HepG2 (cell line): ENCODE measurements at places on chromosomes 1 and 21. TPM values are rescaled to one million over a fixed set of nuclear protein-coding genes. Genes with fewer than 3 reads are reported as not detected.

DNA sequence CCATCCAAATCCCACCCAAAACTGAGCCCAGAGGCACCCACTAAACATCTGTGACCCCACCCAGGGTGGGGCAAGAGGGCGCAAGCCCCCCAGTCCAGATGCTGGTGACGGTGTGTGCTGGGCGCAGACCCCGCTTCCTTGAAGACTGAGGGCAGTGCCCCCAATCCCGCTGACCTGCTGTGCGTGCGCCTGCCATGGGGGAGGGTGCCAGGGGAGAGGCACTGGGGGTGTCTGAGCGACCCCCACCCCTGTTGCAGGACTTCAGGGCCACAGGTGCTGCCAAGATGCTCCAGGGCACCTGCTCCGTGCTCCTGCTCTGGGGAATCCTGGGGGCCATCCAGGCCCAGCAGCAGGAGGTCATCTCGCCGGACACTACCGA, 13.3 kb downstream of the COL6A2 start:
- no peak for DNase-seq

The MANEAL gene
- polyA plus RNA-seq: 20.8 and 24.2 TPM in 2 replicates

GRCh38 chr1:58543260-58543659, 3.3 kb downstream of the OMA1 start:
- DNase-seq: no peak

The PEX11B gene
- 38.8 and 48.4 TPM in 2 replicates for polyA plus RNA-seq

DNA sequence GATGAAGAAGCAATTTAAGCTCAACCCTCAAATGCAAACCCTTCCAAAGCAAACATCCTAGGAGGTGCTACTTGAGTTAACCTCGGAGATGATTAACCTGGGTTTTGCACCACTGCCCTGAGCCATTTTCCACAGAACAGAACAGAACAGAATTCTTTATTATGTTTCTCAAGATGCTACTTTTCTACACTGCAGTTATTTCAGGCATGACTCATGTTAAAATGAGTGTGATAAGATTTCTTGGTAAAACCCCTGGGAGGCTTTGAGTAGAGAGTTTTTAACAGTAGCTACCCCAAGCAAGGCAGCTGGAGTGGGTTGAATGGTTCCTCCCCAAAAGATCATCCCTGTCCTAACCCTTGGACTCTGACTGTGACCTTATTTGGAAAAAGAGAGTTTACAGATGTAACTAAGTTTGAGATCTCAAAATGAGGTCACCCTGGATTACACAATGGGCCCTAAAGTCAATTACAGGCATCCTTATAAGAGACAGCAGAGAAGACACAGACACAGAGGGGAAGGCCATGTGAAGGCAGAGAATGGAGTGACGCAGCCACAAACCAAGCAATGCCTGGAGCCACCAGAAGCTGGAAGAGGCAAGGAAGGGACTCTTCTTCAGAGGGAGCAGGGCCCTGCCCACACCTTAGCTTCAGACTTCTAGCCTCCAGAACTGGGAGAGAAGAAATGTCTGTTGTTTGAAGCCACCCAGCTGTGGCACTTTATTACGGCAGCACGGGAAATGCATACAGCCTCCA, 153.4 kb downstream of the ETS2 start:
- DNase-seq: peak; percentile 62

DNA sequence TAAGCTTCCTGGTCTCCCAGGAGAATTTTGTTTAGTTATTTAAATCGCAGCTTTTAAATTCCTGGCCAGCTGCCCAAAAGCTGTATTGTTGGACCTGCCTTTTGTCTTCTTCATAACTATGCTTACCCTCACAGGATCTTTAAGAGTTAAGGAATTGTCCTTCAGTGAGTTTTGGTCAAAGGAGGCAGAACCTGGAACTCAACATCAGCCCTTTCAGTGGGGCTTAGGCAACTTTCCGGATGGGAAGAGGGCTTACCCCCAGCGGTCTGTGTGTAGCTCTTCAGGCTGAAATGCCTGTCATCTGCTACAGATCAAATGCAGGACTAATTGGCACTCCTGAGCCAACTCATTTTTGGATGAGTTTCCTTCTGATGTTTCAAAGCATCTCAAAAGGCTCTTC, 402.6 kb downstream of the SIPA1L2 start:
- DNase-seq: no peak

DNA sequence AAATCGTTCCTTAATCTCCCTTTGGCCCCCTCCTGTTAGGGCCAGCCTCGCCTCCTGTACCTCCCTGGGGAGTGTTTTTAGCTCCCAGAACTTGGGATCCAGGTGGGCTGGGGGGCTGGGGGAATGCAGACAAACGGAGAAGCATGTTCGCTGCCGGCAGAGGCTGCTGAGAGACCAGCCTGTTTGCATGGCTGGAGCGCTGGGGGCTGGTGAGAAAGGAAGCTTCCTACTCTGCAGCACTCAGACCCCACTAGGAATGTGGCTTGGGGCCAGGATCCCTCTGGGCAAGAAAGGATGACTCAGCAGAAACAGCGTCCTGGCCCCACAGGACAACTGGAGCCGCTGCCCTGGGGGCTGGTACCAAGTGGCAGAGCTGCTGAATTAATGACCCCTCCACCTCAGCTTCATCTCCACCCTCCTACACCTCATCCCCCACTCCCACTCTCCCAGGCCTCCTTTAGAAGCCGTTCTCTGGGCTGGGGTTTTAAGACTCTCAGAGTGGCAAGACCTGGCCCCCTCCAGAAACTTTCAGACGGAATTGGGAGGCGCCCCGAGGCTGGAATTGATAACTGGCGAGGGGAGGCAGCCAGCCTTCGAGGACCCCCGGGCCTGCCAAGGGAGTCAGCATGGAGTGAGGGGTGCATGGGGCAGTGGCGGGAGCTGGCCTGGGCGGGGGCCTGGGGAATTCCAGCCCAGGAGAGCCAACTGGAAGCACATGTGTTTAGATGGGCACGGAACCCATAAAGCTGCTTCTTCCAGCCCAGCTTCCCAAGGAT, 28.5 kb upstream of the EPS8L3 start:
- peak; percentile 75 for DNase-seq

GRCh38 chr1:207812778-207813511, 61.1 kb downstream of the CD46 start:
- DNase-seq: no peak

DNA sequence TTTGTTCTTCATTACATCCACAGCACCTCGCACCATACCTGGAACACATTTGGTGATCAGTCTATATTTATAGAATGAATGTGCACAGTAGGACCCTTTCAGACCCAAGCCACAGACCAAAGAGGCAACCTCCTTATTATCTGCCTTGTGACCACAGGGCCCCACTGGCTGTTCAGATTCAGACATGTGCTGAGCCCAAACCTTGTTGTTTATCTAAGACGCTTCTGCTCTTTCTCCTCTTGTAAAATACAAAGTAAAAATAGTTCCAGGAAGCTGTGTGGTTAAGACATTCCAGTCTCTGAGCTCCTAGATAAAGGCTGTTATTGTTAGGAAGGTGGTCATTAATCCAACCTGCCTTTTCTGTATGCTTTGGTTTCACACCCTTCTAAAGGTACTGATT, 3.6 kb upstream of the SCMH1 start:
- DNase-seq: no peak

- no peak for DNase-seq
These were observed 57.2 kb downstream of the DPT start for GRCh38 chr1:168671782-168672181.

The OR2T35 gene
- not detected in 2 replicates for polyA plus RNA-seq

The RER1 gene
- 135 and 164 TPM in 2 replicates for polyA plus RNA-seq

DNA sequence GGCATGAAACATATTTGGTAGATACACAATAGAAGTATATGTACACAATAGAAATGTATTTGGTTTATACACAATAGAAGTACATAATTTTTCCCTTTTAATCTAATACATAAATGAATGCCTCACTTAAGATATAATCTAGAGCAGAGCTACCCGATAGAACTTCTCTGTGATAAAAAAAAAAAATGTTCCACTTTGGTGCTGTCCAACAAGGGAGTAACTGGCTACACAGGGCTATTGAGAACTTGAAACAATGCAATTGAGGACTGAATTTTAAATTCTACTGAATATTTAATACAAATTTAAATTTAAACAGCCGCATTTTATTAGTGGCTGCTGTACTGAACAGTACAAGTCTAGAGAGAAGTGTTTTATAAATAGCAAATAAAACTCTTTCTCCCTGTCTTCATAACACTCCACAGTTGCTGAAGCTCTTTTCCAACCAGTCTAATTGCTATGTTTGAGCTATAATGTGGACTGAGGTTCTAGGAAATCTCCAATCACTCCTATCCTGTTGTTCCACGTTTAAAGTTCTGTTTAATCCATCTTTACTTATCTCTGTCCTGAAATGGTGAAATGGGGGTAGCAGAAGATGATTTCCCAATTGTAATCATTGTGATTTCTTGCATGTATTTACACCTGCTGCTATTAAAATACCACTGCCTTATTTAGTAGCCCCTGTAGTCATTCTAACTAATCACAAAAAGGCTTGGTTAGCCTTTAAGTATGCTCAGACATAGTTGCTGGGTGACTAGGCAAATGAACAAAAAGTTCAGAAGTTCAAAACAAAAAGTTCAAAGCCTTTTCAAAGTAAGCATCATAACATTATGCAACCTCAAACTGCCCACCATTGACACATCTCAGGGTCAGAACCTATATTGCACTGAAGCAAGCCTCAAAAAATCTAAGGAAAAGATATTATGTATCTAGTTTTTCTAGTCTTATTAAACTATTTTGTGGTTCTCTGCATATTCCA, 192.3 kb upstream of the C1orf87 start:
- DNase-seq: peak; percentile 58

GRCh38 chr1:202291001-202291400, 50.7 kb downstream of the UBE2T start:
- no peak for DNase-seq

GRCh38 chr1:9369964-9370788, 77.5 kb downstream of the SPSB1 start:
- DNase-seq: no peak

DNA sequence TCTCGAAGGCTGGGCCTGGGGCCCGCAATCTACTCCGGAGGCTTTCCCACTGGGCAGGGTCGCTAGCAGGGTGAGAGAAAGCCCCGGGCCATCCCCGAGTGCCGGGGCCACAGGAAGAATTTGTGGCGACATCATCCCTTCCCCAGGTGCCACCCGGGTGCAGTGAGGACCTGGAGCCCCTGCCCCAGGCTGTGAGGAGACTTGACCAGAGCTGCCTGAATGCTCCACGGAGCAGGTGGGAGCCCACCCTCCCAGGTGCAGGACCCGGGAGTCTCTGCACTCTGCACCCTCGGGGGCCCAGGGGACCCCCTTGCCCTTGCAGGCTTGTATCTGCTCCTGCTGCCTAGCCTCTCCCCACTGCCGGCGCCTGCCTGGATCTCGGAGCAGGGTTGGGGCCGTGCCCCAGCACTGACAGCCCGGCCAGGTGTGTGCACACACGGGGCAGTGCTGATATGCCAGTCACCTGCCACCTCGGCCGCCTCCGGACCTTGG, 67.5 kb upstream of the RGS7 start:
- no peak for DNase-seq

The GPR3 gene
- polyA plus RNA-seq: 2.6 and 2.7 TPM in 2 replicates

The BRDT gene
- polyA plus RNA-seq: not detected in 2 replicates

DNA sequence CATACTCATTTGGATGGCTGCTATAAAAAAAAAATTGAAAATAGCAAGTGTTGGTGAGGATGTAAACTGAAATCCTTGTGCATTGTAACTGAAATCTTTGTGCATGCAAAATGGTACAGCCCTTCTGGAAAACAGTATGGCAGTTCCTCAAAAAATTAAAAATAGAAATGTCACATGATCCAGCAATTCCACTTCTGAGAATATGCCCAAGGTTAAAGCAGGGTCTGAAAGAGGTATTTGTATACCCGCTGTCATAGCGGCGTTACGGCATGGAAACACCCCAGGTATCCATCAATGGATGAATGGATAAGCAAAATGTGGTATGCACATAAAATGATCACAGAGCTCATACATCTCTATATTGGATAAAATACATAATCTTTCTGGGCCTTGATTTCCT, 116.7 kb downstream of the RUSC1 start:
- DNase-seq: no peak

The DESI2 gene
- 18.6 and 23.1 TPM in 2 replicates for polyA plus RNA-seq

DNA sequence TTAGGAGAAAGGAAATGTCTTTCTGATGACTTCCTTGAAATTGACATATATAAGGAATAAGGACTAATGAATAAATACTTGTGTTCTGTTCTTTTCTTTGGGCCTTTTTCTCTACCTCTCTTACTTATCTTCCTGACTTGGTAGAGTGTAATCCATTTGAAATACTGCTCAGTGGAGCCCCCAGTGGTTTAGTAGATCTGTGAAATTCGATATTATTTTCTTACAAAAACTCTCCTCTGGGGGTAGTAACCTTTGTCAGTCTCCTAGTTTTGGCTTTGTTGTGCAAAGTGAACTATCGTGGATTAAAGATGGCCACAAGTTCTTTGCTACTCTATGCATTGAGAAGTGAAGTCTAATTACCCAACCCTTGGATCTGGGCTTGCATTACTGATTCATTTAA, 48.8 kb downstream of the DUSP10 start:
- DNase-seq: no peak

The CFHR3 gene
- polyA plus RNA-seq: not detected in 2 replicates

DNA sequence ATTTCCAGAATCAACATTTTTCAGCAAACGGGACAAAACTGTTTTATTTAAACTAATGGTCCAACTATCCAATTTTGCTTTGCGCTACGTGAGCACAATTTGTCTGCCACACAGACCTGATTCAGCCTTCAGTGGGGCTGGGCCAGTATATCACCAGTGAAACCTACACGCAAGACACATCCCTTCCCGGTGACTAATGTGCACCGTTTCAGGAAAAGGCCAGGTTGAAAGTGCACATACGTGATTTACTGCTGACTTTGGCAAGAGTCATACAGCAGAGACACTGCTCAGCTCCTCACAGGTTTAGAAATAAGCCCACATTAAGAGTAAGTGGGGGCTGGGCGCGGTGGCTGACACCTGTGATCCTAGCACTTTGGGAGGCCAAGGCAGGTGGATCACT, 5.1 kb upstream of the TMEM51 start:
- no peak for DNase-seq

The PDC gene
- polyA plus RNA-seq: not detected in 2 replicates

GRCh38 chr1:150127868-150128267, 21.8 kb upstream of the PLEKHO1 start:
- DNase-seq: no peak

DNA sequence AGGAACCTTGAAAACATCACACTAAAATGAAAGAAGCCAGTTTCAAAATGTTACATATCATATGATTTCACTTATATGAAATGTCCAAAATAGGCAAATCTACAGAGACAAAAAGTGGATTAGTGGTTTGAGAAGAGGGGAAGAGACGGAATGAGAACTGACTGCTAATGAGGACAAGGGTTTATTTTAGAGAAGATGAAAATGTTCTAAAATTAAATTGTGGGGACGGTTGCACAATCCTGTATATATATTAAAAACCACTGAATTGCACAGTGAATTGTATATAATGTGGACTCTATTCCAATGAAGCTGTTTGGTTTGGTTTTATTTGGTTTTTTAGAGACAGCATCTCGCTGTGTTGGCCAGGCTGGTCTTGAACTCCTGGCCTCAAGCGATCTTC, 35.6 kb downstream of the PRPF38A start:
- no peak for DNase-seq

The RHCE gene
- 0.30 and 0.46 TPM in 2 replicates for polyA plus RNA-seq

DNA sequence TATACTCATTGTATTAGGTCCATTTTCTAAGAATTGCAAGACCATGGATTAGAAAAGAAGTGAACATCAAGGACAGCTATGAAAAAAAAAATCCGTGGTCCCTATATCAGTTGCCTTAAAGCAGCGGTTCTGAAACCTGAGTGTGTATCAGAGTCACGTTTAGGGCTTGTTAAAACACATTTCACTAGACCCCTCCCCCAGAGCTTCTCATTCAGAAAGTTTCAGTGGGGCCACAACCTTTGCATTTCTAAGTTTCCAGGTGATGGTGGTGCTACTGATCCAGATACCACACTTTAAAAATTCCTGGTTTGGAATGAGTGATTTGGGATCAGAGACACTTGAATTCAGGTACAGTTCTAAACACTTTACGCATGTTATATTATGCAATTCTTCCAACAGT, 96.1 kb upstream of the PRMT6 start:
- no peak for DNase-seq
